ENCODE measurements at places on chromosomes 12 and 14.

DNA sequence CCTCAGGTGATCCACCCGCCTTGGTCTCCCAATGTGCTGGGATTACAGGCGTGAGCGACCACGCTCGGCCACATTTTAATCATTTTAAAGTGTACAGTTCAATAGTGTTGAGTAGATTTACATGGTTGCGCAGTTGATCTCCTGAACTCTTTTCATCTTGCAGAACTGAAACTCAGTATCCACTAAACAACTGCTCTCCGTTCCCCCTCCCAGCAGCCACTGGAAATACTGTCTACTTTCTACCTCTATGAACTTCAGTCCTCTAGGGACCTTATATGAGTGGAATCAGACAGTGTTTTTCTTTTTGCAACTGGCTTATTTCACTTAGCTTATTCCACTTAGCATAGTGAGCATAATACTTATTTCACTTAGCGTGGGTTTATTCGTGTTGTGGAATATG lies 53.7 kb downstream of the KCTD10 start:
- no peak for DNase-seq

- DNase-seq: no peak
These were observed 109.3 kb downstream of the PTPRQ start for GRCh38 chr12:80553316-80553715.

- no peak for DNase-seq
These were observed 73.2 kb upstream of the EGLN3 start for GRCh38 chr14:34023824-34024767.

DNA sequence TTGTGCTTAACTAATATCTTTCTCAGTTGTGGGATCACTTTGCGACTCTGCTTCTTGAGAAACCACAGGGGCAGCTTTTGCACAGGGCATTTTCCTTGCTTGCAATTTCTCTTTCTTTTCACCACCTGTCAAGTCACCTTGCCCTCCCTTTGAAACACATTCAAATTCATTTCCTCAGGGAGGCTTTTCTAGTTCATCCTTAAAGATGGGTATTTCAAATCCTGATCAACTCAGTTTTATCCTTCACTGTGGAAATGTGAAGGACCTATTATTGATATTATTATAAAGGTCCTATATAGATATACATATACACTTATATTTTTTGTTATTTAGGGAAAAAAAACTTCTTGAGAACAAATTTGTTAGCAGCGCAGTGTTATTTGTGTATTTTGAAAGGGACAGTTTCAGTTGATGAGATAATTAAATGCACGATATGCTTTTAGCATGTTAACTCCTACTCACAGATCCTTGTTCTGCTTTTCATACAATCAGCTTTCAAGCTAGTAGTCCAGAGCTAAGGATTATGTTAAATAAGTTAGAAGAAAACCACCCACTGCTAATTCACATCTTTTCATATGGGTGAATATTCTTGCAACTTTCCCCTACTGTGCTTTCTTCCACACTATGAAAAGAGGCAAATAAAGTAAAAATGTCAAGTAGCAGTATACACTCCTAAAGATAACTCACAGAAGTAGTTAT lies 501.4 kb upstream of the RGS6 start:
- no peak for DNase-seq

GRCh38 chr12:124495194-124495983 lies 72.0 kb downstream of the NCOR2 start:
- no peak for DNase-seq

DNA sequence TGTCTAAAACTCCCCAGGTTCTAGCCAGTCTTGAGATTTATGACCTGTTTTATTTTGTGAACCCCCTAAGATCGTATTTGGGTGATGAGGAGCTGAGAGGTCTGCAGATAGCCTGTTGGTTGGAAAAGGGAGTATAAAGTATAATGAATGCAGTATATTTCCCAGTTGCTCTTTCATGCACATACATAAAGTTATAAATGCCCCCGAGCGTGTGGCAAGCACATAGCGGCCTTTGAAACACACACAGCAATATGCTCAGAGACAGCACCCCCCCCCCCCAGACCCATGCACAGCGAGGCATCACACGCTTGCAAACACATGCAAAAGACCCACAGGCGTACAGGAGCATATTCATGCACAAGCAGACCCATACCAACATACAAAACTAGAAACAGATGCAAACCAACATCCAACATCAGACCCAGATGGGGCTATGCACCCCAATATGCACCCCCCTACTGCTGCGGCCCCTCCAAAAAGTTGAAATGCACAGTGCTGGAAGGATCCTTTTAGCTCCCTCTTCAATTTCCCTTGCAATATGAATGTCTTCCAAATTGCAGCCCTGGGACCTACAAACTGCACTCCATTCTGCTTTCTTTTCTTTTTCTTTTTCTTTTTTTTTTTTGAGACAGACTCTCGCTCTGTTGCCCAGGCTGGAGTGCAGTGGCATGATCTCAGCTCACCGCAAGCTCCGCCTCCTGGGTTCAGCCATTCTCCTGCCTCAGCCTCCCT lies 82.2 kb upstream of the TBX3 start:
- DNase-seq: no peak

DNA sequence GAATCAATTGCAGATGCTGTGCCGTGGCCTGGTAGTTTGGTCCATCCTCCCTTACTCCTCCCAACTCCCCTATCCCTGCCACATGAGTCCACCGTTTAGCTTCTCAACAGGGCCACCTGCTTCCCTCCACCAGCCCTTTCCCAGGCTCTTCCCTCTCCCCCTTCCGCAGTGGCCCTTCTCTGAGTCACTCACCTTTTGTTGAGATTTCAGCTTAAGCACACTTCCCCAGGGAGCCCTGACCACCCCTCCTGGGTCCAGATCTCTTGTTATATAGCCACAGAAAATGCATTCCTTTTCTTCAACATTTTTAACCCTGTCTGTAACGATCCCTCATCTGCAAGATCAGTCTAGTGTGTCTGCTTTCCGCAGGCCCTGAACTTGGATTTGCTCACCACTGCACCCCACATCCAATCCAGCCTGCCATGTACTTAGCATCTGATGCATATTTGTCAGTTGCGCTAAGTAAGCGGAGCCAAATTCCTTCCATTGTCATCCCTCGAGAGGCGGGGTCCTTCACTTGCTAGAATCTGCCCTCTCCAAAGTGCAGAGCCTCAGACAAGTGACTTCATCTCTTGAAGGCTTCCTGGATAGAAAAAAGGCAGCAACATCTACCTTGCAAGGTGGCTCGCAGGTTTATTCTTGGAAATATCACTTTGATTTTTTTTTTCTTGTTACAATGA lies 41.1 kb downstream of the TMEM63C start:
- no peak for DNase-seq

DNA sequence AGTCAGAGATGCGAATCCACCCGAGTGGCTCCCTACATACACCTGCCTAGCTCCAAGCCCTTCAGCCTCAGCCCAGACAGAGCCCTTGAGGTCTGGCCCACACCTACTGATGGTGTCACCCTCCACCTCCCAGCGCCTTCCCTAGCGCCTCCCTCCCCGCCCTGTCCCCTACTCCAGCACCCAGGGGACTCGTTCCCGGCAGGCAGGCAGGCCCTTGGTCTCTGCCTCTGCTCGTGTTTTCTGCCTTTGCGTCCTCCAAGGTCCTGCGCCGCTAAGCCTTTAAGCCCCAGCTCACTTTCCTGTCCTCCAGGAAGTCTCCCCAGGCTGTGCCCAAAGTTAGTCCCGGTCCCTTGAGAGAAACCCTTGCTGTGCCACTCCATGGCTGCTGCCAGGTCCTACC lies 12.7 kb downstream of the INF2 start:
- no peak for DNase-seq

- no peak for DNase-seq
These were observed 84.4 kb downstream of the ARF6 start for GRCh38 chr14:49977126-49977841.

DNA sequence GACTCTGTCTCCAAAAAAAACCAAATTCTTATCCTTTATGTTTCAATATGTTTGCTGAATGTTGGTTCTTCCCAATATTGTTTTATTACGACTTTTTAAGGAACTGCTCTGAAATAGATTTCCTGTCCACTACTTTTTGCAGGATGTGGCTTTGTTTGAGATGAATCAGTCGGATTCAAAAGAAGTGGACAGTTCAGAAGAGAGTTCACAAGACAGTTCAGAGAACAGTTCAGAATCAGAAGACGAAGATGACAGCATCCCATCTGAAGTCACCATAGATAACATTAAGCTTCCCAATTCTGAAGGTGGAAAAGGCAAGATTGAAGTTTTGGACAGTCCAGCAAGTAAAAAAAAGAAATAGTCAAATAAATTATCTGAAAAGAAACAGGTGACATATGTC lies 8.2 kb downstream of the NOPCHAP1 start:
- no peak for DNase-seq

DNA sequence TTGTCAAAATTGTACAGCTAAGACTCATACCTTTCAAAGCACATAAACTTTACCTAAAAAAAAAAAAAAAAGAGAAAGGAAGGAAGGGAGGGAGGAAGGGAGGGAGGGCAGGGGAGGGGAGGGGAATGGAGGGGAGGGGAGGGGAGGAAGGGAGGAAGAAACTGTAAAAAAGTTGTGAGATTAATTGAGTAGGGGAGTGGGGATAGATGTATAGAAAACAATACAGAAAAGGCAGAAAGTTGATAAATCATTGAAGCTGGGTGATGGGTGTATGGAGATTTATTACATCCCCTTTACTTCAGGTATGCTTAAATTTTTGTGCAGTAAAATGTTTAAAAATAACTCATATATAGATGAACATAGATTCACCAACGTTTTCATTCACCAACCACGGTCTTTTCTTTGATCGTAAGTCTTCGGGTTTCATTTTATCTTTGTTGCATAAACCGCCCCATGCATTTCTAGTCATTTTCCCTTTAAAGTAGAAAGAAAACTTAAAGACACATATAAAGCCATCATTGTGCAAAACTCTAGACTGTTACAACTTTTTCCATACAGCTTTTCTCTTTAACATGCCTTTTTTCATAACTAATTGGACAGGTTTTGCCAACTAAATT lies 191.2 kb upstream of the KRR1 start:
- no peak for DNase-seq

DNA sequence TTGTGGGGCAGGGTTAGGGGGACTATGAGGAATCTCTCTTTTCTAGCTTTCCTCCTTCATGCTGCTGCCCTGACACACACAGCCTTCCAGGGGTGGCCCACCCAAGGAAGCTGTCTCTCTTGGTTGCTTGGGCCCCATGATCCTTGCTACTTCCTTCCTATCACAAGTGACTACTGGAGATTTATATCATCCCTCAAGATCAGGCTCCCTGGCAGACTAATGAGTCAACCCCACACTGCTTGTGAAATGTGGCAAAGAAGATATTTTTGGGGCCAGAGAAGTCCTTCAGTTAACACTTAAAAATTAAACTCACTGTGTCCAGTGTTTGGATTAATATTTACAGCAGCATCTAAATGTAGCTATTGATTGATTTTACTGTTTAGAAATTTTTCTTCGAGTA lies 1.5 kb downstream of the OR4E1 start:
- no peak for DNase-seq

Measured in C1 segment of cervical spinal cord (tissue), 14 donors.